Posterior vena cava (tissue), 2 donors: ENCODE measurements at places on chromosomes 7 and 10.

- DNase-seq = no peak
Measured at GRCh38 chr7:82471351-82472020, 27.9 kb upstream of the CACNA2D1 start.

DNA sequence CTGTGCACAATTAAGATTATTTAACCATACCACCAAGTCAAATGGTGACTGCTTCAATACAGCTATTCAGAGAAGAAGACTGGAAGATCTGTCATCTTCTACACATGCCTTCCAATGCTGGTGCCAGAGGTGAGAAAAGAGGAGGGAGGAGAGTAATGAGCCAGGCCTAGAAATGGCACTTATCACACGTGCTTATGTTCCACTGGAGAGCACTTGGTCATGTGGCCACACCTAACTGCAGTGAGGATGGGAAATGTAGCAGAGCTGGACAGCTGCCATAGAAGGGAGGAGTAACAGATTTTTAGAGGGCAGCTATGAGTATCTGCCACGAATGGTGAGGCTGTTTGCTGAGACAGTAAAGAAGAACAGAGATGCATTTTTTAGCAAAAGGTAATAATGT lies 77.1 kb downstream of the MPLKIP start:
- DNase-seq = no peak

DNA sequence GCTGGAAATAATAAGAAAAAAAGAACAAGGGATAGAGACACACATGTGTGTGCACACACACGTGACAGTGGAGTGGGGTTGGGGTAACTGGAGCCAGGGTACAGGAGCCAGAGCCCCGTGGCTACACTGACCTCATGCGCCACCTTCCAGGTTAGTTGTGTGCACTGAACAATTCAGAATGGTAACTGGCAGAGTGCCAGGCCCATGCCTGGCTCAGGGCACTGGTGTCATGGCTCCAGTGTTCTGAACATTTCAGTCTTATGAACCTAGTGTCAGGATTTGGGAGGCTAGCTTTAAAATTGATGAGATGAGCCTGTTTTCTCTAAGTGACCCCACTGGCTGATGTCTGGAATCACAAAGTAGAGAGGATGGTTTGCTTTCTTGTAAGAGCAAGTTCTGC lies 269.6 kb downstream of the SORCS3 start:
- DNase-seq = no peak

DNA sequence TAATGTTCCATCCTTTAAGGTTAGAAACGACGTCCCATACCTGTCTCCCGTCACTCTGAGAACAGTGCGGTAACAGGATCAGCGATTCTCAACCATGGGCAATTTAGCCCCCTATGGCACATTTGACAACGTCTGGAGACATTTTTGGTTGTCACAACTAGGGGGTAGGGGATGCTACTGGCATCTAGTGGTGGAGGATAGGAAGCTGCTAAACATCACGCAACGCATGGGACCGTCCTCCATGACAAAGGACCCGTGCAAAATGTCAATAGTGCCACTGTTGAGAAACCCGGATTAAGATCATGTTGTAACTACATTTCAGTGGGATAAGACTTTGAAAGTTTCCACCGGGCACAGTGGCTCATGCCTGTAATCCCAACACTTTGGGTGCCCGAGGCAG lies 5.0 kb upstream of the PAXIP1 start:
- no peak for DNase-seq

DNA sequence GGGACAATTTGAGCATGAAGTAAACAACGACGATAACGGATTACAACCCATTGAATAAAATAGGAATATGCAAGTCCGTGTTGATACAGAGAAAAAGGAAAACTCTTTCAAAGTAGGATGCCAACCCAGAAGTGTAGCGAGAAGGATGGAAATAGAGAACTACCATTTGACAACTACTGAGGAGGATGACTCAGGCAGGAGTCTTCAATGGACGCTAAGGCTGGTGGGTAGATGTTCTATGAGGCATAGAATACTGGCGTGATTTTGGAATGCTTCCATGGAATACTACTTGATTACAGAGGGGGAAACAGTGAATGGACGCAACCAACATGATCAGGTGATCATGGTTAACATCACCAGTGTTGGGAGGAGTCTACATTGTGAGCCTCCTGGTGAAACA lies 828 bp upstream of the CFAP70 start:
- DNase-seq = no peak

GRCh38 chr7:33905389-33906032 lies at the start of gene BMPER:
BMPER (plus strand) TSS chr7:33905539; CDS start chr7:33905614, 75 bp downstream.
- no peak for DNase-seq

- DNase-seq = peak; percentile 73
Measured at GRCh38 chr10:79376751-79377556, 29.7 kb downstream of the PPIF start.

DNA sequence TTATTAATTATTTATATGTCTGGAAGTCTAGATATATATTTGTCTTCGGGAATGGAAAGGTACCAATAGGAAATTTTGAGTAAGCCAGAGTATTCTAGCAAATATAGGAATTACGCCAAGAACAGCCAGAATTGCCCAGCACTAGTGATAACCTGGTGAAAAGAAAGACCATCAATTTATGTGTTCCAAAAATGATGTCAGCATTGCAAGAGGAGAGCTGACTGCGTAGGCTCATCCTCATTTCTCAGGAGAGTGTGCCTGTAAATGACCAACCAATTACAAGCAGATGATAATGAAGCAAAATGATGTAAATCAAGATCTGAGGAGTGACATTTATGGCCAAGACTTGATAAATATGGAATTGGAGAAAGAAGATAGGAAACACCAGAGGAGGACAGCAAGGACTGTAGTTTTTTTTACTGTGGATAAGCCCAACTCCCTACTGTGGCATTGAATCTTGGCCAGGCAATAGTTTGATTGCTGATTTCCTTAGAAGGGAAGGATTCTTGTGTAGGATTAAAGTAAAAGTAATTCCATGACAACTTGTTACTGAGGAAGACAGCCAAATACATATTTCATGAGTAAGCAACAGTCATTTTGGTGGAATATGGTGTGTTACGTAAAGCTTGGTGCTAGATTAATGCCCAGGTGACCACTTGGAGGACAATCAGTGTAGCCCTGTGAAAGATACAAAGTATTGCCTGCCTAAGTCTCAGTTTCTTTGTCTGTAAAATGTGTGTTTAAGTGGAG lies 590.8 kb downstream of the AUTS2 start:
- no peak for DNase-seq

DNA sequence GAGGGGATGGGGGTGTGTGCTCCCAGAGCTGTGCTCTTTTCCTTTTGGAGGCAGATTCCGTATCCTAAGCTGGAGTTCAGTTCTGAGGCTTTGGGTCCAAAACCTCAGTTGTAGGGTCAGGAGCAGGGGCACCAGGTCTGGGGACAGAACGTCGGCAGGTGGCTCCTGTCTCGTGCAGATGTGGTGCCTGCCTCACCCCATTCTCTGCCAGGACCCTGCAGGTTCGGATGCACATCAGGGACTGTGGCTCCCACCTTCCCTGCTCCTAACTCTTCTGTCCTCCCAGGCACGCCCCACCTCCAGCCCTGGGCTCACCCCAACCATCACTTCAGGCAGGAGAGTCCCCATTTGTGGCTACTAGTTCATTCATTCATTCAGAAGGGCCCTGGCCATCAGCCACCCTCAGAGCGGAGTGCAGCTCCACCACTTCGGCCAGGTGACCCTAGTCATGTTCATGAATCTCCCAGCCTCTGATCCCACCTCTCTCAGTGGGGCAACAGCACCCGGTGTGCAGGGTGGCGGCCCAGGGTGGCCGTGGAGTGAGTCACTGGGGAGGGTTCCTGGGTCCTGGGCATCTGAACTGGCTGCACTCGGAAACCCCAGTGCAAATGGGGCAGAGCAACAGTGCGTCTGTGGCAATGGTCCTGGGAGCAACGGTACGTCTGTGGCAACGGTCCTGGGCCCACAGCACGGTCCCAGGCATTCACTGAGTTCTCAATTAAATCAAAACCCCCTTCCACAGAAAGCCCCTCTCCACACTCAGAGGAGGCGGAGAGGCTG lies 100.8 kb upstream of the FAM20C start:
- peak; percentile 56 for DNase-seq

- no peak for DNase-seq
Measured at GRCh38 chr10:70417568-70417967, 13.6 kb downstream of the EIF4EBP2 start.

- no peak for DNase-seq
Measured at GRCh38 chr10:99412099-99412498, 18.3 kb downstream of the GOT1 start.

- peak; percentile 55 for DNase-seq
Measured at GRCh38 chr10:486206-486605, 203.3 kb downstream of the DIP2C start.

DNA sequence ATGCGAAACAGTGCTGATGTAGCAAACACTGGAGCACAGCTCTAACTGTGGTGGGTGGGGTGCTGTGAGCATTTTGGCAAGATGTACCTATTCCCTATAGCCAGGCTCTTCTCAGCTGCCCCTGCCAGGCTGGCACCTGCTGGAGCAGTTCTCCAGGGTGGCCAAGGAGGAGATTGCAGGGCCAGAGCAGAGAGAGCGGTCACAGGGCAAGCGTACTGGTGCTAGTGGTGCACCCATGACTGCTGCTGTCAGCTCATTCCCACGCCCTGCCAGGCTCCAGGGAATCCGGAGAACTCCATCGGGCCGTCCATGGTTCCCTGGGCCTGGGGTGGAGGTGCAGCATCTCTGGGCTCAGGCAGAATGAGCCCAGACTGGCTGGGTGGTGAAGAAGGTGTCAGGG lies 2.1 kb downstream of the COL13A1 start:
- no peak for DNase-seq

DNA sequence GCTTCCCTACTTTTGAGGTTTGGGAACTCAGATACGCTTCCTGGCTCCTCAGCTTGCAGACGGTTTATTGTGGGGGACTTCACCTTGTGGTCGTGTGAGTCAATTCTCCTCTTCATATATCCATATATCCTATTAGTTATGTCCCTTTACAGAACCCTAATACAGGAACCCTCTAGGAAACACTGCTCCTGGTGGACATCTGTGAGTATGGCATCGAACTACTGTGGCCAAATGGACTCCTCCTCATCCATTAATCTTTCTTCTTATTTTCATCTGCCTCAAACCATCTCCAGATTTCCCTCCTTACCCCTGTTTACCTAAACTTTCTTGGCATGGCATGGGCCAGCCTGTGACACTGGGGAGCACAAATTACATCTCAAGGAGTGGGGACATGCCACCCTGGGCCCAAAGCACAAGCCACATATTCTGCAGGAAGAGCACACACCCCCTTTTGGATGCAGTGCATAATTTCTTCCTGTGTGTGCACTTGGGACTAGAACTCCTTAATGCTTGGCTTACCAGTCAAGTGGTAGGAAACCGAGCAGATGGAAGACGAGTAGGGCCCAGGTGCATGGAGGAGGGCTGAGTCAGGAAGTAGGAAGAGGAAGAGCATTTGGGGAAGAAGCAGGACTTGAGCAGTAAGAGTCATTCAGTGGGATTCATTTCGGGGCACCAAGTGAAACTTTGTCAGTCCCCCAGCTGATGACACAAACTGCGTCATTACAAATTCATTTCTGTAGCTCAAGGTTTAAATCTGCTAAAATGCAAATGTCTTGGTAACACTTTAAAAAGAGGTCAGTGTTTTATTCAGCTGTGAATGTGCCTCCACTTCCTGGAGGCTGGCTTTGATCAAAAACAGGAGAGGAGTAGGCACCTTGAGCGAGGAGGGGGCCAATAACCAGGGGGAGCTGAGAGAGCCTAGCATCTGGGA lies 80.8 kb upstream of the PLXNA4 start:
- DNase-seq = no peak

DNA sequence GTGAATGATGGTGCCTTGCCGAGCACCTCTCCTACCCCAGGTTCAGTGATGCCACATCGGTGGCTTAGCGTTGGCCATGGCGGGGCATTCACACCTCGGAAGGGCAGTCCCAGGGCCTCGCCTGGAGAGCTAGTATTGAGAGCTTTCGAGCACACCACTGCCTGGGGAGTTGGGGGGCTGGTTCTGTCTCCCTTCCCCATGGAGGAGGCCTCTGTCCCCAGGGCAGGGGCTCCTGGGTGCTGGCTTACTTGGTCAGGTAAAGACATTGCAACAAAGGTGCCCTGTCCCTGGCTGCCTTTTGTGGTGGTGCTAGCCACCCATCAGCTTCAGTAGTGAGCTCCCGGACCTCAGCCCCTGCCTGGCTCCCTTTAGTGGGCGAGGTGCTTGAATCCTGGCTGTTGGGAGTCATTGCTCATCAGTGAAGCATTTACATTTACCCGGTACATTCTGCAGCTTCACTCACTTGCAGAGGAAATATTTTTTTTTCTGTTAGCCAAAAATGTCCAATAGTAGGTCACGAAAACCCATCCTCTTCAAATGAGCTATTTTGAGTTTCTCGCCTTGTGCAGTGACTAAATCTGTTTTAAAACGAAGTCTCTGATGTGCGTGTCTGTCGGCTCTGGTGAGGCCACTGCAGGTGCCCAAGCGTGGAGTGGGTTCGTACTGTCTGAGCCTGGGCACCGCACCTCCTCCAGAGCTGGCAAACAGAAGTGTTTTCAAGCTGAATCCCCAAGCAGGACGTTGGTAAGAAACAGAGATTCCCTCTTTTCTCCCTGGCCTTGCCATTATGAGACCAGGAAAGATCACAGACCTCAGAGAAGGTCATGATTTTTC lies 95.5 kb downstream of the INPP5A start:
- peak; percentile 73 for DNase-seq

- DNase-seq = no peak
Measured at GRCh38 chr10:132872658-132873057, 69.7 kb downstream of the CFAP46 start.

- no peak for DNase-seq
Measured at GRCh38 chr10:116553378-116553980, 7.7 kb downstream of the PNLIP start.

DNA sequence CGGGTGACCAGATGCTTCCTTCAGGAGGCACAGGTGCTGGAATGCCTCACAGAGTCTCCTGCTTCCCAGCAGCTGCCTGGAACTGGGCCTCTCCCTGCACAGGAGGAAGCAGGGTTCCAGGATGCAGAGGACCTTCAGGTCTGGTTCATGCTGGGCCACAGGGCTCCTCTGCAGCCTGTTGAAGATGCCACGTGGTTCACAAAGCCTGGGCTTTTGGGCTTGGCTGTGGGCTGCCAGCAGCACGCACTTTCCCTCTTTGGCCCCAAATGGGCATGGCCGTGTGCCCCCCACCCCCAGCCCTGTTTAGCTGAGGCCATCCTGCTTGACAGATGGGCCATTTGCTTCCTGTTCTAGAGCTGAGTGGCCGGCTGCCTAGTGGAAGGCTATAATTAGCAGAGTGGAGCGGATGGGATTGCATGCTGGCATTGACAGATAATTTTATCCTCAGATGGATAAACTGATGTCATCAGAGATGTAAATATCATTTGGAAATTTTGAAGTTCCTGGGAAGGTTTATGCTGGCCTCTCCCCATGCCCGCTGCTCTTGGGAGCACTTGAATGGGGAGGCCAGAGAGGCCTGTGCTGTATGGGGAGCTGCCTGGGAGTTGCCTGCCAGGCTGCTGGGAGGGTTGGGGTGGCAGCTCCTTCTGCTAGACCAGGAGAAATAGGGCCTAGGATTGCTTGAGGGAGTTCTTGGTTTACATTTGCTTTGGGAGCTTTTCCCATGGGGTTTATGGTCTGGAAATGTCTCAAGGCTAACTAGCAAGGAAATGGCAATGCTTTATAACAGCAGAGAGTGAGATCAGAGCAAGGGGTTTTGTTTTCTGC lies 28.2 kb downstream of the TSPAN15 start:
- no peak for DNase-seq
